ENCODE measurements at places on chromosomes 12 and 14.
A peak's percentile ranks its signal among the peaks of the same experiment; 100 is the strongest.

DNA sequence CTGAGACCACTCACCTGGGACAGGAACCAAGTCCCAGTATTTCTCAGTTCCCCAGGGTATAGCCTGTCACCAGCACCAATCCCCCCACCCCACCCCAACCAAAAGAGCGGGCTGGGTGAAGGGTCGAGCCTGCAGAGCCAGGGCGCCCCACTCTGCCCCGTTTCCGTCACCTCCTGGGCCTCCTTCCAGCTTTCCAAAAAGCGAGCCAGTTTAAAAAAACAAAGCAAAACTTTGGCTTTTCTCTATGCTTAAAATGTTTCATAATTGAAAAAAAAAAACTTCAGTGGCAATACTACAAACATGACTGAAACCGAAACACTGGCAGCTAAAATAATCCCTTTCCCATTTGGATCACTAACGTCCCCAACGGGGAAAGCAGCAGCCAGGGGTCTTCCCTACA, 7.5 kb downstream of the CAMKK2 start:
- no peak for DNase-seq

DNA sequence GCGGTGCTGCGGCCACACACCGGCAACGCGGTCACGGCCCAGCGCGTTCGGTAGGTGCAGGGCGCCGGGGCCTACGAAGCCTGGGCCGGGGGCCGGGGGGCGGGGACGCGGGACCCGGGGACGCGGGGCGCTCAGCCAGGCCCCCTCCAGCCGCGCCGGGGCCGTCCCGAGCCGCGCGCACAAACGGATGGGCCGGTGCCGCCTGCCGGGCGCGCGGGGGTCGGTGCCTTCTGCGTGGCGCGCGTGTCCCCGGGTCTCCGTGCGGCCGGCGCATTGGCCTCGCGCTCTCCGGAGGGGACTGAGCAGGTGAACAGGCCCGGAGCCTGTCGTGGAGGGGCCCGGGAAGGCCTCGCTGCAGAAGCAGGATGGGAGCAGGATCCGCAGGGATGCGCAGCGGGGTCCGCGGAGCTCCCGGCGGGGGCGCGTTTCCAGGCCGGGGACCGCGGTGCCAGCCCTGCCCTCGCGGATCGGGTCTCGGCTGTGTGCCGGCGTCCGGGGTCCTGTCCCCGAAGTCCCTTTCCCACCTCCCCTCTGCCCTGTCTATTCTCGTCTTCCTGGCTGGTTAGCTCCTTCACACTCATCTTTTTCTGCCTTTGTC, 421 bp downstream of the GLT1D1 start:
- DNase-seq: peak; percentile 57

DNA sequence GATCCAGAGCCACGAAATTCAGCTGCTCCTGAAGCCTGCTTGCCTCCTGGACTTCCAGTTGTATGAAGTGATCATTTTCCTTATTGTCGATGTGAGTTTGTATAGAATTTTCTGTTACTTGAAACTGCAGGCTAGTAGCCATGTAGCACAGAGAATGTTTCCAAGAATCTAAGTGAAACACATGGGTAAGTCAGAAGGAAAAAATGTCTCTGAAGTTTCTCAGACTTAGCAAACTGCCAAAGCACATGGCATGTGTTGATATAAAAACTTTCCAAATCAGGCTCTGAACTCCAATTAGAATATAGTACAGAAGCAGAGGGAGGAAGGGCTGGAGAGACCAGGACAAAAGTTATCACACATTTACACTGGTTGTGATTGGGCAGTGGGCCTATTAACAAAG, 9.8 kb upstream of the PCNX1 start:
- no peak for DNase-seq

GRCh38 chr12:76384560-76384959, 36.3 kb upstream of the BBS10 start:
- DNase-seq: no peak

Measured in GM13977 (cell line).